Muscle of leg (tissue), 16 donors: ENCODE measurements at places on chromosomes 1 and 21. TPM values are rescaled to one million over a fixed set of nuclear protein-coding genes. Genes with fewer than 3 reads are reported as not detected.

- DNase-seq, result peak; percentile 62
Observed at GRCh38 chr1:219555031-219555692, 57.7 kb downstream of the ZC3H11B start.

- no peak for DNase-seq
Observed at GRCh38 chr1:108505763-108506070, 54.2 kb upstream of the EEIG2 start.

GRCh38 chr21:36589352-36589971, 109.5 kb upstream of the SIM2 start:
- peak; percentile 37 for DNase-seq

DNA sequence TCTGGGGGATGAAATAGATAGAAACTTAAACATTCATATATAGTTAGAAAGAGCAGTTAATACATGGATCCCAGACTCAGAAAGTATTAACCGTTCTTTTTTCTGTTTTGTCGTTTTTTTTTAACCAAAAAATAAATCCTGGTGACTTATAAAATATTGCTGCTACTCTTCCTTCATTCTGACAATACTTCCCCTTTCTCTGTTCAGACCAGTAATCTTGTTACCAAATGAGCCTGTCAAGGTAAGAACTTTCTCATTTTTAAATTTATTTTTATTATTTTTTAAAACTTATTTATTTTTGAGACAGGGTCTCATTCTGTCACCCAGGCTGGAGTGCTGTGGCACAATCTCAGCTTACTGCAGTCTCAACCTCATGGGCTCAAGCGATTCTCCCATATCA, 13.7 kb downstream of the PTPN22 start:
- DNase-seq, result no peak

DNA sequence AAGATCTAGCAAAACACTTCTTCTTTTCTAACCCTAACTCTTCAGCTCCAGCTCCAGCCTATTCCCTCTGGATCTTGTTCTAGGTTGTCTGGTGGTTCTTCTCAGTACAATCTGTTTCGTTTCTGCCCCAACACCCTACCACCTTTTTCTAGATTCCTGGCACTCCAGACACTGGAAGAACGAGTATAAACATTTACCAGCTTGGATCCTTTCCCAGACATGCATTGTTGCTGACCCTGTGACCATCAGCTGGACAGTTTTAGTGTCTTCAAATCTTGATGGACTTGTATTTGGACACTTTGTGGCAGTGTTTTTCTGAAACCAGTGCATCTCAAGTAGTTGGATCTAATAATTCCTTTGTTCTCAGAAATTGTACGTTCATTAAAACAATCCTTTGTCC, 30.6 kb upstream of the CACNA1E start:
- DNase-seq, result no peak

DNA sequence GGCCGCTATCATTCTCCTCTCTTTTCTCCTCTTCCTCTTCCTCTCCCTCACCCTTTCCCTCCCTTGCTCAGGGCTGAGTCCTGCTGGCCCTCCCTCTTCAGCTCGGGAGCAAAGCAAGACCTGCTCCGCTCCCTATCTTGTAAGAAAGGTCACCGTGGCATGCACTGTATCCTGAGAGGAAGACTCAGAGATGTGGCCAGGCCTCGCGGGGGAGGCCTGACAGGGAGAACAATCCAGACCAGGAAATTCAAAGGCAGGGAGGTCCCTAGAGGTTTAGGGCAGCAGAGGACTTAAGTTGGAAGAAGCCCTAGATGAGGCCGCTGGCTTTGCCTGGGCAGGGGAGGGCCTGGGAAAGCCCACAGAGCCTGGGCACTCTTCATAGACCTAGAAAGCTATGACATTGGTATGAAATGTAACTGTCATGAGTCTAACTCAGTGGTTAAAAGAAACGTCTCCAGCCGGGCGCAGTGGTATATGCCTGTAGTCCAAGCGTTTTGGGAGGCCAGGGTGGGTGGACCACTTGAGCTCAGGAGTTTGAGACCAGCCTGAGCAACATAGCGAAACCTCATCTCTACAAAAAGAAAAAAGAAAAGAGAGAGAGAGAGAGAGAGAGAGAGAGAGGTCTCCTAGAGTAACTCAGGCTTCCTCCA, 14.6 kb upstream of the PTAFR start:
- no peak for DNase-seq

The TCHHL1 gene
- not detected for total RNA-seq

DNA sequence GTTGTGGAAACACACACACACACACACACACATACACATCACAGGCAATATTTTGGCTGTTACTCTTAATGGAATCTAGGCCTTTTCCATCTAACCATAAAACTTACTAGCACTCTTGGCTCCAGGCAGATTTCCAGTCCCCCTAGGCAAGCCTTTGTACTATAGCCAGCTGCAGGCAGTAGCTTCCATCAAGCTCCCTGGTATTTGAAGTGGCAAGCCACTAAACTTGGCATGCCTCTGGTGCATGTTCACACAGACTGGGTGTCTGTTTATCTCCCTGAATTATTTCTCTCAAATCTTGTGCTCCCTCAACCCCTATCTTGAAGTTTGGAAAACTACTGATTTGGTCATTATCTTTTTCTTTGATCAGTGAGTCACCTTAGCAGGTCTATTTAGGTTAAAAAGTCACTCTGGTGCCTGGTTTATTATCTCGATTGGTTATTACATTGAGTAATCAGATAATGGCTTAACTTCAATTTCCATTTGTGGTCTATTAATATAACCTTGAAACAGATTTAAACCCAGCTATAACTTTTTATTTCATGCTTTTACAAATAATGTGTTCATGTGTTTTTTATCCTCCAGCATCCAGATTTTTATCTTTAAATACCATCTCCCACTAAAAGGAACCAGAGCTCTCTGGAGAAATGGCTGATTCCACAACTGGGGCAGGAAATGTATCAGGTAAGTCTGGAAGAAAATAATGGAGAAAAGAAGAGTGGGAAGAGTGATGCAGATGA, 2.7 kb upstream of the RBM15 start:
- DNase-seq, result peak; percentile 15

DNA sequence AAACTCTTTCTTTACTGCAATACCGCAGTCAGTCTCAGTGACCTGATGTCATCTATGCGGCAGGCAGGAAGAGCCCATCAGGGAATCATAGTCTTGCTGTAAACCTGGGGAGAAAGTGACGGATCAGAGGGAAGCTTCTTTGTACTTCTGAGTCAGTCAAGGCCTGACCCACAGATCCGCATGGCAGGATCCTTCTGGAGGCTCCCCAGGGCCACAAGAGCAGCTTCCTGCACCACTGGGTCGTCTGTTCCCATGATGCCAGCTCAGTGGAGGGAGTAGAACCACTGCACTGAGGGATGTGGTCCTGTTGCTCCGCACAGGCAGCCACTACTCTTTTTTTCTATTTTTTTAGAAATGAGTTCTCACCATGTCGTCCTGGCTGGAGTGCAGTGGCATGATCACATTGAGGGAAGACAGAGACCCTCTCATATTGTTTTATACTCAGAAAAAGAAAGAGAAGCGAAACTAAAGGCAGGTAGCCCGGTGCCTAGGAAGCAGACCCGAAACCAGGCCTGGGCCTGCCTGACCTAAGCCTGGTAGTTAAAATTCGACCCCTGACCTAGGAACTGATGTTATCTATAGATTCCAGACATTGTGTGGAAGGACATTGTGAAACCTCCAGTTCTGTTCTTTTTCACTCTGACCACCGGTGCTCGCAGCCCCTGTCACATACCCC, 6.3 kb upstream of the ERVH48-1 start:
- no peak for DNase-seq

GRCh38 chr1:246178717-246179311, 328.3 kb downstream of the SMYD3 start:
- DNase-seq, result no peak

GRCh38 chr1:76303340-76303717, 228.8 kb downstream of the ST6GALNAC3 start:
- no peak for DNase-seq

The SPATA46 gene
- not detected for total RNA-seq

- no peak for DNase-seq
Observed at GRCh38 chr1:9699361-9699760, 47.8 kb downstream of the PIK3CD start.

DNA sequence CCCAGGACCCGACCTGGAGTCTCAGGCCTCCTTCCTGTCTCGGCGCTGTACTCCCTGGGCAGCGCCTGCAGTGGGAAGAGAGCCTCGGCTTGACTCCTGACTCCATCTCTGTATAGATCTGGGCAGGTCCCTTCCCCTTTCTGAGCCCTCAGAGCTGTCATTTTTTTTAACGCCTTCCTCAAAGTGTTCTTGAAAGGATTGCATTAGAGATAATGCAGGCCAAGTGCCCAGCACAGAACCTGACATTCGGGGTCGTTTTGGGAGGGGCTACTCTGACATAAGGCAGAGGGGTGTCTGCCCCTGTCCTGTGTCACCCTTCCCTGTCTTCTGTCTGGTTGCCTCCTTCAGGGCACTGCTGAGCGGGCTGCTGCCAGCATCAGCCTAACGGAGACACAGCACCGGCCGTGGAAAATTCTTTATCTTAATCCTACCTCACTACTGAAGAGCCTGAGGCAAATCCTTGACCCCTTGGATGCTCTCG, 271.6 kb downstream of the TRABD2B start:
- DNase-seq, result no peak

- no peak for DNase-seq
Observed at GRCh38 chr21:17540530-17540929, 27.7 kb downstream of the CXADR start.

GRCh38 chr1:225435487-225435886, 7.6 kb upstream of the LBR start:
- no peak for DNase-seq

The WNT2B gene
- total RNA-seq, result 7.8 TPM

DNA sequence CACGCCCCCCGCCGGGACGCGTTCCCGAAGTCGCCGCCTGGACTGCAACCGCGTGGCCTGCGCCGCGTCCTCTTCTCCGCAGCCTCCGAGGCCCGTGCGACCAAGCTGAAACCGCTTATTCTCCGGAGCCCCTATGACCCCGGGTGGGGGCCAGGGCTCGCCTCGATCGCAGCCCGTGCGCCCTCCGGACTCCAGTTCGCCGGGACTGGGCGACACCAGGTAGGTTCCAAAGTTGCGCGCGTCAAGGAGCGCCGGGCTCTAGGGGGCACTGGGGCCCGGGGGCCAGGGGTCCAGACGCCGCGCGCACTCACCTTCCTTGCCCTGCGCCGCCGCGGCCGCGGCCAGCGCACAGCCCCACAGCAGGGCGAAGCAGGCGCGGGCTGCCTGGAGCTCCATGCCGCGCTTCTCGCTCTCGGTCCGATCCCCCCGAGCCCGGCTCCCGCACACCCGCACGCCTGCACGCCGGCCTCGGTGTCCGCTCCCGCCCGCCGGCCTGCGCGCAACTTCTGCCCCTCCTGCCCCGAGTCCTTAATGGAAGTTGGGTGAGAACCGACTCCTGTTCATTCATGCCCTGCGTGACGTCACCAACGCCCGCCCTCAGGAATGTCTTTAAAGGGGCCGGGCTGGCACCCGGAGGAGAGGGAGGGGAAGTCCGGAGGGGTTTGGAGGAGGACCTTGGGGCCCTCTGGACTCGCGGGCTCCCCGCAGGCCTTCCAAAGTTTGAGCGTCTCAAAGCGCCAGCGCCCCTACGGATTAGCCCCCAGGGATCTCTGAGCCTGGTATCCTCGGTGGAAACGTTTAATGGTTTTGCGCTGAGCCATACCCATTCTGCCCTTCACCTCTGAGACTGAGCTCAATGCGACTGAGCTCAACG, at the start of gene EPHA2:
EPHA2 (minus strand) TSS at position 533 of the 874 bp plus-strand sequence; CDS start at position 396, 137 bp downstream.
- peak; percentile 88 for DNase-seq

GRCh38 chr1:84991097-84991920, 5.6 kb downstream of the MCOLN2 start:
- DNase-seq, result no peak

DNA sequence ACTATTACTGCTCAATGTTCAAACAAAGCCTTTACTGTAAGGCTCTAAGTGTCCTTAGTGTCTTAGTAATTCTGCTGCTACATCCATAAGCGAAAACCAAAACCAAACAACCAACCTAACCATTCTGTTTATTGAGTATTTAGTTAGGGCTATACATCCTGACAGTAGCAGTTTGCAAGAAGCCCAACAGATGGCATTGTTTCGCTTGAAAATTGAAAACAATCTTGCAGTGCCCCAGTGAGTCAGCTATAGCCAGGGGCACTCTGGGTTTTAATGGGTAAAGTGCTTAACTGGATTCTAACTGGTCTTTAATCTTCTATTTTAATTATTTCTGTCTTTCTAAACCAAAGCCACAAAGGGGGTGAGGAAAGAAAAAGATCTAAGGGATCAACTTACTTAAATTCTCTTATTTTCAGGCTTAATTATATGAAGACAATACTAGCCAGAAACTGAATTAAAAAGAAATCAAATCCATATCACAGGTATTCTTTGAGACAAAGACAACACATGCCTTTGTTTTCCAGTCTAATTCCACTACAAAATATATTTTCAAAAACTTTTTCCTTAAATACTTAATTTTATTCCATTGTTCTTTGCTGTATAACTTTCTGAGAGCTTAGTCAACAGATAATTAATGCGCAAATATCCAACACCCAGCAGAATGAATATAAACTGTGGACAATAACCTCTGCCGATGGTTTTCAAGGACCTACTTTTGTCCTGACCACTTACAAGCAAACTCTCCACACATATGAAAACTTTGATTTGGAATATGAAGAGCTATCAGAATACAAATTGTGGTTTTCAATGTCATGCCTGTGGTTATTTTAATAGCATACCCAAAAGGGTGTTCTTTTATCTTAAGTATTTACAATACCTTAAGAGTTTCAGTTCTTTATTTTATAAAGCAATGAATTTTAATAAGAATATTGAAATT, 15.2 kb downstream of the POGZ start:
- peak; percentile 73 for DNase-seq

GRCh38 chr1:68010543-68010942, 39.9 kb downstream of the DIRAS3 start:
- DNase-seq, result no peak

DNA sequence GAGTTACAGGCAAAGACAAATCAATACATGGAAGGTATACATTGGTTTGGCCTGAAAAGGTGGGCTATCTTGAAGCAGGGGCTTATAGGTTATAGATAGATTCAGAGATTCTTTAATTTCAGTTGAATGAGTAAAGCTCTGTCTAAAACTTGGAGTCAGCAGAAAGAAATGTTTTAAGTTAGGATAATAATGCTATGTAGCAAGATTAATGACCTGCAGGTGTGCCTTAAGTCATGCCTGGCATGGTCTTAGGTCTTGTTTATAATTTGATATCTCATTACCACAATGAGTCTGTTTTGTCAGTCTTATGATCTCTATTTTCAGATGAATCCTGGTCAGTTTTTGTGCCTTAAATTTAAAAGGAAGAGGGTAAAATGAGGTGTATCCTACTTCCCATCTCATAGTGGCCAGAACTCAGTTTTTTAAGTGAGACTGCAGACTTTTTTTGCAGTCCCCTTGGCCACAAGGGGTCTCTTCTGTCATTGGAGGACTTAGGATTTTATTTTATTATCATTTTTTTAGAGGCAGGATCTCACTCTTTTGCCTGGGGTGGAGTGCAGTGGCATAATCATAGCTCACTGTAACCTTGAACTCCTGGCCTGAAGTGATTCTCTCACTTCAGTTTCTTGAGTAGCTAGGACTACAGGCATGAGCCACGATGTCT, 21.3 kb upstream of the PGBD2 start:
- no peak for DNase-seq

The AMY1A gene
- total RNA-seq, result not detected

DNA sequence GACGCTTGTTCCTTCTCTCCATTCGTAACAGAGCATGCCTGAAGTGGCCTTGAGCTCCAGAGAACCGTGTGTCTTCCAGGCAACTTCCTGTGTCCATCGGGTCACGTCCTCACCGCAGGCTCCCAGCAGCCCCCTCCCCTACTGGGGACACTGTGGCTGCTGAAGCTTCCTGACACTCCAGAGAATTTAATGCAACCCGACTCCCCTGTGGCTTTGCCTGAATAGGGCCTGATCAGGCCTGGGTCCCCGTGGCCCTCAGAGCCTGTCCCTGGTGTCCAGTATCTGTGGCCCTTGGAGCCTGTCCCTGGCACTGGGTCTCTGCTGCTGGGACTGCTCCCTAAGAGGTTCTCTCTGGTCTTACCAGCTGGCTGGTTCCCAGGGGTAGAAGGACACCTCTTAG, 219.7 kb upstream of the VAMP3 start:
- DNase-seq, result no peak
